Stimulated activated memory B cell treated with anti-CD40 and anti-IgM and Interleukin-4, amounts not matched to agents 10 μg/mL and 1 μg/mL and 100 μg/mL, for 72 hours (primary cell): ENCODE measurements at places on chromosomes 3 and 15.

DNA sequence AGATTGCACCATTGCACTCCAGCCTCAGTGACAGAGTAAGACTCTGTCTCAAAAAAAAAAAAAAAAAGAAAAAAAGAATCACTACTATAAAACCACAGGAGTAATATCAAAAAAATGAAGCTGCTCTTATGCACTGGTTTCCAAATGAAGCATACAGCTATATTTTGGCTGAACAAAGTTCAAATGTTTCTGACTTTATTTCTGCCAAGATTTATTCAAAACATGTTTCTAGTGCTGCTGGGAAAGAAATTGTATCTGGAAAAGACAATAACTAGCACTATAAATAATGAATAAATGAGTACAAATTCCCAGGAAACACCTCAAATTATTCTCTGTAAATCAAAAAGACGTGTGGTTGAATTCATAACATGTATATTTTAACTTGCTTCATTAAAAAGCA lies 102.5 kb upstream of the MME start:
- no peak for ATAC-seq

DNA sequence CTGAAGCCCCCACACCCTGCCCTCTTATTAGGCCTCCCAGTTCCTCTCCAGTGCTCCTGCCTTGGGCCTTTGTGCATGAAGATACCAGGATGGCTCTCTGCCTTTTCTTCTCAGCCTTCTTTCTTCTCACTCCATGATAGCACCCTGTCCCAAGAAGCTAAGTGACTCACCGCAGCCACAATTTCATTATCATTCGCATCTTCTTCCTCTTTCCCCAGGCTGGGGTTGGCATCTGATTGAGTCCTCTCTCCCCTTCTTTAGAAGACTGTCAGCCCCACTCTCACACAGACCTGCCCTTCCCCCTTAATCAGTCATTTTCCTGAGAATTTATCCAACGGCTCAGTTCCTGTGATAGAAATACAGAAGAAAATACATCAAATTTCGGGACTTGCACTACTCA lies 102.0 kb downstream of the STAC start:
- no peak for ATAC-seq

DNA sequence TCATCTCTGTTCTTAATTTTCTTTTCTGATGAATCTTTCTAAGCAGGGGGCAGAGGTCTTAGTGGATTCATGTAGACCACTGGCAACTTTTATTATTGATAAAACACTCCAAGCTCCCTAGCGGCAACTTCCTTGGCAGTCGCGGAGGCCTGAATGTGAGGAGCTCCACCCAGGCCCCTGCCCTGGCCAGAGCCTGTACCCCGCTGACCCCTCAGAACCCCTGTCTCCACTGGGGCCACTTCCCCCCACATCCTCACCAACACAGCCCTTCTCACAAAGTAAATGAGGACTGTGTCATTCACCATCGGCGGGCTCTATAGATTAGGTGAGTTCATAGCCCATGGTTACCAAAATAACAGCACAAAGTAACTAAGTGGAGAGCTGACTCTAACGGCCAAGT lies 111.6 kb downstream of the TPRA1 start:
- no peak for ATAC-seq

- ATAC-seq, result no peak
Measured at GRCh38 chr3:169913323-169913722, 2.0 kb downstream of the SAMD7 start.

DNA sequence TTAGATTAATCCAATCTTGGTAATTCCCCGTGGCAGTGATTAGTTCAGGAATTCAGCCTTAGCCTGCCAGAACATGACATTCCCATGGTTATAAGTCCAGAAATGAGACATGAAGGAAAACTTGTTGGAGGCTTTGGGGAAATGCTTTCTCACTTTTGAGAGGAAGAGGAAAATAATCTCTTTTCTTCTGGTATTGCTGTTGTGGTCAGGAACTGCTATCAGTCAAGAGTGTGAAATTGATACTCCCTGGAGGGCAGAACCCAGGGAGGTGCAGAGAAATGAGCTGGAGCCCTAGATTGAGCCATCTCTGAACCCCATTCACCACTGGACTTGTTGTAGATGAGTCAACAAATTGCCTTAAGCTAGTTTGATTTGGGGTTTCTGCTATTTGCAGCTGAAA lies 38.6 kb upstream of the APH1B start:
- ATAC-seq, result peak; percentile 64

DNA sequence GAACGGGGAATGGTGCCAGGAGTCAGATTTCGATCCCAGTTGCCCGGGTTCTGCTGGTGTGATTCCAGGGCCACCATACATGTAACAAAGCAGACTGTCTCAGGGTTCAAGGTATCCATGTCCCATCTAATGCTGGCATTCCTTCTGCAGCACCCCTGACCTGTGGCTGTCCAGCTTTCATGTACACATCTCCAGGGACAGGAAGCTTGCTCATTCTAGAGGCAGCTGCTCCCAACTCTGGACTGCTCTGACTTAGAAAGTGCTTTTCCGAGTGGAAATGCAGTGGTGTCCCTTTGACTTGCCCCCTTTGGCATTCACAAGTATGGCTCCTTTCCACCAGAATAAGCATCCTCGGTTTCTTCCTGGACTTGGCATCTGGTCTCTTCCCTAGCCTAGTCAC lies 30.9 kb downstream of the PML start:
- ATAC-seq, result no peak

GRCh38 chr3:120710369-120710768 lies 28.3 kb upstream of the HGD start:
- no peak for ATAC-seq

DNA sequence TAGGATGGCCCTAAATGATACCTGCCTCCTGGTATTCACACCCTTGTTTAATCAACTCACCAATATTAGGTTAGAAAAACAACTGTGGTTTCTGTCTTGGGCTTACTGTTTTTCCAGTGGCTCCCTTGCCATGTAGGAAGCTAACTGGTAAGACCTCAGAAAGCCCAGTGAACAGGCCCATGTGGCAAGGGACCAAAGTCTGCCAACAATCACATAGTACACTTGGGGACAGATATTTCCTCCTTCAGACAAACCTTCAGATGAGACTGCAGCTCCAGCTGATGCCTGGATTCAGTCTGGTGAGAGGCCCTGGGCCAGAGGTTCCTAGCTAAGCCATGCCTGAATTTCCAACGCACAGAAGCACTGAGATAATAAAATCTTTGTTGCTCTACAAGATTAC lies 96.1 kb downstream of the GSK3B start:
- ATAC-seq, result no peak

DNA sequence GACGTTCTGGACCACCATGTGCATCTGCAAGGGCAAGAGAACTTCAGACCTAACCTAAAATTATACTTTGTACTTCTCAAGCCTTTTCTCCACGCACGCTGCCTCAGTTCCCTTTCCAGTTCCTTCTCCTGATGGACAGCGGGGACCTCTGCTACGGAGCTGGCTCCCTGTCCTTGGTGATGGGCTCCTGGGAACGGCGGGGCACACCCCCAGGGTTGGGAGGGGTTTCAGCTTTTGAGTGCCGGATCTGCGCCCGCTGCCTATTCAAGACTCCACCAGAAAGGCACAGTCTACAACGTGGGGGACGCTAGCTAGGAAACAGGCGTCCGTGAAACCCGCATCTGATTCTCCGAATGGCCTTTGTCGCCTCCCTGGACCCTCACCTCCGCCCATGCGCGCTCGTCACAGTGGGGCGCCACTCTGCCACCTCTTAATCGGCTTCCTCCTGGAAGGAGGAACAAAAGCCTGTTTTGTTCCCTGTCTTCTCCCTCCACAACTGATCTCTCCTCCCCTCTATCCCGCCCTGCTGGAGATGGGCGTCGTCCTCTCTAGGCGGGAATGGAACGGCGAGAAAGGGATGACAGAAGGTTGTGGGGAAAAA lies 2.2 kb downstream of the GPR149 start:
- no peak for ATAC-seq

DNA sequence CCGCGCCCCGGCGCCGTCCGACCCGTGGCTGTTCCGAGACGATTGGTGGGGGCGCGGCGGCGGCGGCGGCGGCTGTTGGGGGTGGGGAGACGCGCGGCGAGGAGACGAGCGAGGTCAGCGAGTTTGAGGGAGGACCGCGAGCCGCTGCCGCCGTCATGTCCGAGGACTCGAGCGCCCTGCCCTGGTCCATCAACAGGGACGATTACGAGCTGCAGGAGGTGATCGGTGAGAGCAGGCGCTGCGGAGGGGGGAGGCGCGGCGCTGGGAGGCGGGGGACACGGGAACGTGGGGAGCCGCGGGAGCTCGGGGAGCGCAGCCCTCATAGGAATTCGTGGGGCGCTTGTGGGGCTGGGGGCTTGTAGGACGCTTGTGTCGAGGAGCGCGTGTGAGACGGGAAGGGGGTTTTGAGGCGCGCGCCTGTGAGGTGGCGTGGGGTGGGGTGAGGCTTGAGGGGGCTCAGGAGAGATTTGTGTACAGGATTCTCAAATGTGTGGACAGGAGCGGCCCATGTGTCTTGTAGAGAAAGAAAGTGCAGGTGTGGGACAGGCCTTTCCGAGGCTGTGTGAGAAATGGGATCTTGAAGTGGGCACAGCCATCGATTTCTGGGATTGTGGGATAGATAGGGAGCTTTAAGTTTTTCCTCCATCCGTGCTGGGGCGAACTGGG lies 518 bp downstream of the OXSR1 start:
- no peak for ATAC-seq

- ATAC-seq, result no peak
Measured at GRCh38 chr3:46110701-46111493, 83.6 kb upstream of the XCR1 start.

- ATAC-seq, result no peak
Measured at GRCh38 chr3:196162679-196163078, 48.5 kb downstream of the ZDHHC19 start.
